ENCODE measurements at places on chromosomes 3 and 15.

- DNase-seq: no peak
These were observed 196.1 kb downstream of the UBE2E2 start for GRCh38 chr3:23399221-23399620.

DNA sequence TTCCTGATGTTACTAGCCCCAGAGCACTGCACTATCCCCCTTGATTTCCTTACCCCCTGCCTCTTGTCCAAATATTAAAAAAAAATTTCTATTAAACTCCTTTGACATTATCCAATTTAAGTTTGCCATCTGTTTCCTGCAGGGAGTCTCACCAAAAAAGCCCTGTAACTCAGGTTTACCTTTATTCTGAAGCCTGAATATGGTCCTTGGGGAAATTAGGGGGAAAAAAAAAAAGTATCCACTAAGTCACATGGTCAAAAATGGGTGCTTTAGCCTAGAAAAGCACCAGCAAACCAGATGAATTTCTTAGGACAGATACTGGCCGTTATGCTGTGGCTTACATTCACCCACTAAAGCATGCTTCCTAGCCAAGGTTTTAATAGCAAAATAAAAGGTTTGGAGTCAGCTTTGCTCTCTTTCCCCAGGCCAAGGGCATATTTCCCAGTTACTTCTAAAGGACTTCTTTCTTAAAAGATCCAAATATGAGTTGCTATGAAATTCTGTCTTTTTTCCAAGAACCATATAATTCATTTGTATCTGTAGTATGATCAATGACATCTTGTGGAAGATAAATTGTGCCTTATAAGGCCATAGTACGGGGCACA is 394.9 kb downstream of the LSAMP start:
- DNase-seq: no peak

DNA sequence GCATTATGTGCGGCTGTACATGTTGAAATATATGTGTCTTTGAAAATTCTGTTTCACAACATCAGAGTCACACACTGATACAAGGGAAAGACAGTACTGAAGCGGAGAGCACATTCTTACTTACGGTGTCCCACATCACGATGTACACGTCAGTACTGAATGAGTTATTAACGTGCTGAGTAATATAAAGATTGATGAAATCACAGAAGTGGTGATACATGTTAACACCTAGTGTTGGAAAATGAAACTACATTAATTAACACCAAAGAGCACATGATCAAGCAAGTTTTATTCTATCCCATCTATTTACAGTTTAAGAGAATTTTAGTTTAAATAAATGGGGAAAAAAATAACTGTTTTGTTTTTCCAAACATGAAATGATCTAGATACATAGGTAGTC is 15.6 kb downstream of the EOGT start:
- no peak for DNase-seq

DNA sequence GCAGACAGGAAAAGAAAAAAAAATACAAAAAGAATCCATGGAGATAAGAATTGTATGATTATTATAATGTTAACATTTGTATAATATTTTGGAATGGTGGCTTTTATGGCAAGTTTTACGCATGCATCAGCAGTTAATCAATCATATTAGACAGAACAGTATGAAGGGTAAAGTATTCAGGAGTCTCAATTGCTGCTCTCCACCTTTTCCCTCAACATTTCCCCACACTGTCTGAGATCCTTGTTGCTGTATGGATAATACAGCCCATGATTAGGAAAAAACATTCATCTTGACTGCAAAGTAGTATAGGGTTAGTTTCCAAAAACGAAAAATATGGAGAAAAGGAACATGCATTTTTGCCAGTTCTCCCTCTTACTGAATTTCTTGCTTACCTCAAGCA is 755.3 kb upstream of the ARPP21 start:
- DNase-seq: no peak

GRCh38 chr3:161415506-161416231 is 44.4 kb upstream of the SPTSSB start:
- DNase-seq: no peak

DNA sequence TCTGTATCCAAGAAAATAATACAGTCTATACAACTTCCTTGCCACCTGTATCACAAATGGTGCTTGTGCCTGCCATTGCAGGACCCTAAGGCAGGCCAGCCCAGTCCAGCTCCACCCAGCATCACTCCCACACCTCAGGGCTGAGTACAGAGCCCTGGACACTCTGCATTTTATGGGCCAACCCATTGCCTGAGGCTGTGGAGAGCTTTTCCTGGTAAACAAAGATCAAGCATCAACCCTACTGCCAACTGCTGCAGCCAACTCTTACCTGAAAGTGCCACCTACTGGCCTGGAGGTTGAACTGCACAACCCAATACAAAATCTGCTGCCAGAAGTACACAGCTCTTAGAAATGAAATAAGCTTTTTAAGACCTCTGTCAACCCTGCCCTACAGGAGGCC is 1082.2 kb downstream of the NAALADL2 start:
- no peak for DNase-seq
